ENCODE measurements at places on chromosomes 6 and 20. TPM values are rescaled to one million over a fixed set of nuclear protein-coding genes. Genes with fewer than 3 reads are reported as not detected.

GRCh38 chr20:29452186-29452585 is 1805.3 kb upstream of the DEFB115 start:
- DNase-seq, result no peak

- peak; percentile 10 for DNase-seq
Observed at GRCh38 chr6:125714441-125715090, 34.9 kb upstream of the HEY2 start.

DNA sequence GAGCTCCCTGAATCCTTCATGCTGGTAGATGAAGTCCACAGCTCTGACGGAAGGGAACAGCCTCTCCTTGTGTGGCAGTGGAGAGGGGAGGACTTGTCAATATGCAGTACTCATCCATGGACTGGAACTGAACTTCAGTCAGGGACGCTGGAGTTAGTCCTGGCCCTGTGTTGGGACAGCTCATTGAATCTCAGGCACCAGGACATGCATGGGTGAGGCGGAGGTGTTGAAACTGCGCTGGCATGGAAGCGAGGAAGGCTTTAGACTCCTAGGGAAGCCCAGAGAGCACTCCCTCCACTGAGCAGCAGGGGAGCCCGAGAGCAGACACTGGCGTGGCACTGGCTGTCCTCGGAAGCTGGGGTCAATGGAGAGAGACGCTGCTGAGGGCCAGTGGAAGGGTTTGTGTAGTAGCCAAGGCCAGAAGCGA is 161.3 kb upstream of the GGTLC1 start:
- DNase-seq, result peak; percentile 29

DNA sequence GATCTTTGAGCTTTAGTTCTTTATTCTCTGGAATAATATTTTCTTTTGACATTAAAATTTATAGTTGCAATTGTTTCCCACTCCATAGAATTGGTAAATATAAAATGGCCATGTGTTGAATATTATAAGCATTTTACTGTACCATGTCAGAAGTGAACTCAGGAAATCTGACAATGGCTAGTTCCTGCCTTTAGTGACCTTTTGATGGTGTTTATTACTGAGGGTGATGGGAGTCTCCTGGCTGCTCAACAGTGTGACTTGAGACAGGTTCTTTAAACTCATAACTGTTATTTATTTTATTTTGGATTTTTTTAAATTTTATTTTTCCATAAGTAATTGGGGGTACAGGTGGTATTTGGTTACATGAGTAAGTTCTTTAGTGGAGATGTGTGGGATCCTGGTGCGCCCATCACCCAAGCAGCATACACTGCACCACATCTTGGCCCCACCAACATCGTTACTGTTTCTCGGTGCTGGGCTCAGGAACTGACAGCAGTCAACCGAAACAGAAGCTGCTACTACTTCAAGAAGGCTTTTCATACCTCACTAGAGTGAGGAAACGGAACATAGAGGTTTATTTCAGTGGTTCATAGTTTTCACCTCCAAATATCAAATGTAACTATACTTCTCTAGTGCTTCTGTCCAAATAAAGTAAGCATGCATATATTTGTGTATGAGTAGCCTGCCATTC is 90.4 kb downstream of the PLEKHG1 start:
- DNase-seq, result no peak

GRCh38 chr20:12528104-12528503 is 480.7 kb upstream of the SPTLC3 start:
- DNase-seq, result no peak

- DNase-seq, result no peak
Observed at GRCh38 chr6:34247481-34248197, 1.2 kb downstream of the SMIM29 start.

DNA sequence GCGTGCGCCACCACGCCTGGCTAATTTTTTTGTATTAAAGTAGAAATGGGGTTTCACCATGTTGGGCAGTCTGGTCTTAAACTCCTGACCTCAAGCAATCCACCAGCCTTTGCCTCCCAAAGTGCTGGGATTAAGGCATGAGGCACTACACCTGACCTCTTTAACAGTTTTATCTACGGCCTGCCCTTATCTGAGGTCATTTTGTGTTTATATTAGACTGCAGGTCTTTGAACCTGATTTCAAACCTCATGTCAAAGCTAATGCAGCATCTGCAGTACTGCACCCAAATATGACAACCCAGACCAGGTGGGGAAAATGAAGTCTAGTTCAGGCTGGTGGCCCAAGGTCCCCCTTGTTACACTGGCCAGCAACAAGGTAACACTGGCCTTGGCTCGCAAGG is 89.3 kb upstream of the ARMC2 start:
- no peak for DNase-seq

DNA sequence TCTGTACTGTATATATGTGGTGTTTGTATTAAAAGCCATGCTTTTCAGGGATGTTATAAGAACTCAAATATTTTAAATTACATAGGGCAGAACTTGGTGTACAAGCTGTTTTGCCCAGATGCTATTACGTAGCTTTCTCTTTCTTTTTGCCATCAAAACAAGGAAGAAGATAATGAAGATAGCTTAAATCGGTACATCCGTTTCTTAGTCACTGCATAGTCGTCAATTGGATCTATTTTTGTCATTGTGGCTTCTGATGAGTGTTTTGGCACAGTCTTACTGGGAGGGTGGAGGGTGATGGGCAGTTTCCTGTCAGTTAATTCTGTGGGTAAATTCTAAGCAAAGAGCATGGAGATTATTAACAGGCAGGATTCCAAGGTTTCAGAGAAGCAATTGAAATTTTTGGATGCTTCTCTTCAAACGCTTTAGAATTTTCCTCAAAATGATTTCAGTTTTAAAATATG is 649.1 kb upstream of the GJE1 start:
- no peak for DNase-seq

- no peak for DNase-seq
Observed at GRCh38 chr20:15320941-15321340, 983.5 kb upstream of the FLRT3 start.

GRCh38 chr6:139882977-139883728 is 508.7 kb upstream of the CITED2 start:
- DNase-seq, result peak; percentile 62

- no peak for DNase-seq
Observed at GRCh38 chr20:8780915-8781314, 288.0 kb upstream of the PLCB4 start.

DNA sequence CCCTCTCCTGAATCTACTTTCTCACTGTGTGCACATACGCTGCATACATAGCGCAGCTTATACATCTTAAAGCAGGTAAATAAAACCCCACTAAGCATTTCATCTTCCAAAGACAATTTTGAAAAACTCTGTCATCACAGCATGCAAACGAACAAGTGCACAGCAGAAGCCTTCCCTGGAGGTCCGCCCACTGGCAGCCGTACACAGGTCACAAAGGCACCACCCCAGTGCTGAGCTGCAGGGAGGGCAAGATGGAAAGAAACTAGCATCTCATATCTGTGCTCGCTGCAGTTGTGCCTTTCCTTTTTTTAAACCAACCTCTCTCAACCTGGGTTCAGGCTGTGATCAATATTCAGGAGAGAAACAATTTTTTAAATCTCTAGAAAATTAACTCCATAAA is 73.3 kb downstream of the HUS1B start:
- DNase-seq, result no peak

The LGSN gene
- not detected for total RNA-seq

The GSTA1 gene
- 107 TPM for total RNA-seq

The OR2J3 gene
- total RNA-seq, result not detected

Data from stomach (tissue), 19 donors.